Head of caudate nucleus (tissue), 42 donors: ENCODE measurements at places on chromosomes 3 and 15.

- DNase-seq = no peak
Observed at GRCh38 chr15:95989392-95989791, 341.1 kb upstream of the NR2F2 start.

DNA sequence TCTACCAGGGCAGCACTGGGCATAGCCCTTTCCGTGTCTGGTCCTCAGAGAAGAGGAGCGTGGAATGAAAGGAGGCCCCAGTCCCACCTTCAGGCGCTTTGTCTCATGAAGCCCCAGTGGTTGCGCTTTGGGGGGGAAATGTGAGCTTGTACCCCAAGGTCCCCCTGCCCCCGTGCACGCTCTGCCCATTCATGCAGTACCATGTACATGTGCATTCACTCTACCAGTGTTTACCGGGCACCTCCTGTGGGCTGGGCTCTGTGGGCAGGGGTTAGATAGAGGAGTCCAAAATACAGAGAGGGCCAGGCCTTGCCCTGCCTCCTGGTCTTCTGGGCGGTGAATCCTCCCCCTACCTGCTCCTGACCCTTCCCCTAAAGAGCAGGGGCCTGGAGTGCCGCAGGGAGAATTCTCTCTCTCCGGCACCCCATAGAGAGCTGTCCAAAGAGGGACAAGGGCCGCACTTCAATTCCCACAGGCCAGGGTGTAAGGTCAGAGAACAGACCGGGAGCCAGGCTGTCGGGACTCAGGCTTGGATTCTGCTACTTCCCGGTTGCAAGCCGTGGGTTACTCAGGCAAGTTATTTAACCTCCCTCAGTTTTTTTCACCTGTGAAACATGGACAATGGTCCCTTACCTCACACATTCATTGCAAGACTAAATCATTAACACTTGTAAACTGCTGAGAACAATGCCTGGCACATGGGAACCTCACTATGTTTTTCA lies 153.4 kb downstream of the MEGF11 start:
- no peak for DNase-seq

GRCh38 chr3:188962253-188963247 lies 209.2 kb upstream of the TPRG1 start:
- no peak for DNase-seq

- no peak for DNase-seq
Observed at GRCh38 chr3:149101641-149102040, 15.3 kb upstream of the HLTF start.

DNA sequence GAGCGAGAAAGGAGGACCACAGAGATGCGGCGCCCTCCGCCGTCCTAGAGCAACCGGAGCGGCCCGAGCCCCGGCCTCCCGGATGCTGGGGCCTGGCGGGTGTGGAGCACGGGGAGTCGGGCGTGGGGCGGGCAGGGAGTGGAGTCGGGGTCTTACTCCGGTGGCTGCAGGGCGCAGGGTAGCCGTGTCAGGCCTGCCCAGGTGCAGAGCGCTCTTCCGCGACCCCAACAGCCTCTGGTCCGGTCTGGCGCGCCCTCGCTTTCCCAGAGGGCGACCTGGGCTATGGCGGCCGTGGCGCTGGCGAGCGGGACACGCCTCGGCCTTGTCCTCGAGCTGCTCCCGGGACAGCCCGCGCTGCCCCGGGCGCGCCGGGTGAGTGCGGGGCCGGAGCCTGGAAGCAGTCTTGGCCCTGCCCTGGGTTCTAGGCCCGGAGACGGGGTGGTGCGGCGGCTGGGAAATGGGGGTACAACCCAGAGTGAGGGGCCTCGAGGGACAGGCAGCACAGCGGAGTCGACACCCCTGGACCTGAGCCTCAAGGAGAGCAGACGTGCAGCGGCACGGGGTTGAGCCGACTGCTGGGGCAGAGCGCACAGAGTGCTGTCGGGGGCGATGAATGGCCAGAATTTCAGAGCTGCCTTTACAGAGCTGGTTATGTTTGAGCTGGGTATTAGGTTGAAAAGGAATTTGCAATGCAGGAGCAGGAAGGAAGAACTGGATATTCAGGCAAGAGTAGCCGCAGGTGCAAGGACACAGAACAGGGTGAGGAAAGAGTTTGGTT lies at the start of gene ZNF662:
Gene ZNF662, plus strand, starts transcription at position 73 of the 778 bp plus-strand sequence. CDS start 1,973 bp downstream, outside the sequence.
- peak; percentile 40 for DNase-seq

DNA sequence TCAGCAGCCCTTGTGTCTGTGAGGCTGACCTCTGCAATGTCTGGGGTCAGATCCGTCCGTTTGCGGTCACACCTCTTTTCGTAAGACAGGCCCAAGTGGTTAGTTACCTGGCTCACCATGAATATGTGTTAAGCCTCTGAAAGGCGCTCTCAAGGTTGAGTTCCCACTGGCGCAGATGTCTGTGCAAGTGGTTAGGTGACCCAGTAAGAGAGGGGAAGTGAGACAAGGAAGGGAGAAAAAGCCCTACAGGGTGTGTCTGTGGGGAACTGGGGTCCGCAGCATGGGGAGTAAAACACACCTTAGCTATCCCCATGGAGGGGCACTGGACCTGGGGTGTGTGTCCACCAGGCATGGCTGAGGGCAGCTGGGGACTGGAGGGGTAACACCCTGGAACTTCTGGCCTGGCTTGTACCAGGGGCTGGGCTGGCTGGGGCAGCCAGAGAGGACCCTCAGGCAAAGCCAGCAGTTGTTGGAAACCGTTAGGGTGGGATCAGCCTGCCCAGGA lies 391.6 kb upstream of the PROK2 start:
- no peak for DNase-seq

- no peak for DNase-seq
Observed at GRCh38 chr3:102223132-102223531, 211.7 kb upstream of the ZPLD1 start.

DNA sequence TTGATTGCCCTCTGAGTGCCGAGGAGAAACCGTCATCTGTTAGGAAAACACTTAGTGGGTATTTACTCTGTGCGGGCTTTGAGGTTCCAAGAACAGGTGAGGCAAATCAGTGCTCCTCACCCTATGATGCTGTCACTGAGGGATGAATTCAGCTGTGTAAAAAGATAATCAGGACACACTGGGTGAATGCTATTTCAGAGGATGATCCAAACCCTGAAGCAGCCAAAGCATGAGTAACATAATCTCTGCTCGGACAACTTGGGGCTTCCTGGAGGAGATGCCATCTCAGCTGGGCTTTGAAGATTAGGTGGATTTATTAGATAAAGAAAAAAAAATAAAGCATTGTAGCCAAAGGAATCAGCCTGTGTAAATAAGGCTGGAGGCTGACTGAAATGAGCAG lies 10.5 kb upstream of the GADL1 start:
- DNase-seq = no peak

GRCh38 chr3:189727898-189728297 lies 96.7 kb downstream of the TP63 start:
- no peak for DNase-seq

DNA sequence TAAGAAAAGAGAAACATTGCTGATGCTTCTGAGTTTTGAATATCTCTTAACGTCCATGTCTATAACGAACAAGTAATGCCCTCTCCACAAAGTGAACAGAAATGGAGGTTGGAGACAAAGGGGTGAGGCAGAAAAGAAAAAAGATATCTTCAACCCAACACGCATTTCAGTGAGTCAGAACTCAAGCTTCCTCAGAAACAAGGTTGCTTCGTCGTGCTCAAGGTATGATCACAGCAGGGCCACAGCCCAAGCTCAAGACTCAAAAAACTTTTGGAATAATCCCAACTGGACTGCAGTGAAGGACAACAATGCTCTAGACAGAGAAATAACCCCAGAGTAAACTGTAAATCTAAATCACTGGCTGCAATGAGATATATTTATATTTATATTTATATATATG lies 18.9 kb downstream of the WNT5A start:
- no peak for DNase-seq

DNA sequence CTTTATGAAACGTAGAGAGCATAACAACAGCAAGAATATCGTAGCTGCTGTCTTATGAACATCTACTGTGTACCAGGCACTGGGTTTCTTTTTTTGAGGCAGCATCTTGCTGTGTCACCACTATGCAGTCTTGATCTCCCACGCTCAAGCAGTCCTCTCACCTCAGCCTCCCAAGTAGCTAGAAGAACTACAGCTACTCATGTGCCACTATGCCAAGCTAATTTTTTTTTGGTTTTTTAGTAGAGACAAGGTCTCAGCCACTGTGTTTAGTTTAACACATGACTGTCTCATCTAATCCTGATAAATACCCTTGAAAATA lies 129.9 kb downstream of the VGLL4 start:
- no peak for DNase-seq

GRCh38 chr15:58666957-58667356 lies 82.5 kb downstream of the ADAM10 start:
- DNase-seq = no peak

DNA sequence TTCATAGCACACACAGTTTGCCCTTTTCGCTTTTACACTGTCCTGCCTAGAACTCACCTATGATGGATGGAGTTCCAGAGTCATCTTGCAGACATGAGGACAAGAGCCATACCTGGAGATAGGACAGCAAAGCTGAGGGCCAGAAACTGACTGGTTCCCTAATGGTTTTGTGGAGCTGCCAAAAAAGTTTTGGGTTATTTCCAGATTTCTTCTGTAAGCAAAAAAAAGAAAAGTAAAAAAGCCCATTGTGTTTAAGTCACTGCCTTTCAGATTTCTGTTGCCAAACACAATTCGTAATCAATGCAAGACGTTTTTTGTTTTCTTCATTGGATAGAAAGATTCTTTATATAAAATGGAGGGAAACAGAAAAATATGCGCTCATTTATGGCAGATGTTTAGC lies 42.4 kb upstream of the KY start:
- no peak for DNase-seq

DNA sequence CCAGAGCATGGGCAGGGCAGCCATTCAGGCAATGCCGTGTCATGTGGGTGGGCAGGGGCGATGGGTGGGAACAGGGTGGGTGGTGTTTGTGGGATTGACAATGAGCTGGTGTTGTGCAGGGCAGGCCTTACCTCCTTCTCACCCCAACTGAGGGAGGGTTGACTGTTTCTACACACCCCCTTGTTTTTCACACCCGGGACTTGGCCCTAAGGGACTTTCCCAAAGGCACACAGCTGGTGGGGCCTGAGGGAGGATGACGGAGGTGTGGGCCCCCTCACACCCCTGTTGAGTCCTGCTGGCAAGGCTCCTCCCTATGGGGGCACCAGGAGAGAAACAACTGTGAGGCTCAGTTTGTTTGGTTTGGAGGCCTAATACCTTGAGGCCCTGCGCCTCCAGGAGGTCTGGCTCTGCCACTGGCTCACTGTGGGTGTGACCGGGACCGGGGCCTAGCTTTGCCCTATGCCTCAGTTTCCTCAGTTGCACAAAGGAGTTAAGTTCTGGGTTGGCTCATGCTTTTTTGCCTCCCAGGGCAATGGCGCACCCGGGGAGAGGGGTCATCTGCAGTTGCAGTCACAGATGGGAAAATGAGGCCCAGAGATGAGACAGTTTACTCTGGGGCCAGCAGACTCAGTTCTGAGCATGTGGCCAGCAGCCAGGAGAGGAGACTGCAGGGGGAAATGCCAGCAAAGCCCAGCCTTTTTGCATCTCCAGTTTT lies 5.1 kb upstream of the DNAH1 start:
- no peak for DNase-seq

- DNase-seq = no peak
Observed at GRCh38 chr15:84973492-84974460, 7.9 kb upstream of the PDE8A start.

- DNase-seq = no peak
Observed at GRCh38 chr15:40313531-40314398, 6.0 kb upstream of the PLCB2 start.

DNA sequence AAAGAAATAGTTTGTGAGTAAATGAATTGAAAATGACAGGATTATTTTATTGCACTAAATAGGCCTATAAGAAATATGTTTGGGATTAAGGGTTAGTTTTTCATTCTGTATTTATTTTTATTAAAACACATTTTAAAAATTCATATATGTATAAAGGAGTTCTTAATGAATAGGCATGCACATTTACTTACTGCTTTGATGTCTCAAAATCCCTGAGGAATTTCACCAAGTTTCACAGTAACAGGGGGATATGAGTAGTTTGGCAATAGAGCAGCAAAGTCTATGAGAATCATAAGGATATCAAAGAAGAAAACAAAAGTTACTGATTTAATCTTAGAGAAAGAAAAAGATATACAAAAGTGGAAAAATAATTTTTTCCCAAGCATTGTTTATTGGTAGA lies 411.7 kb downstream of the NAALADL2 start:
- DNase-seq = no peak

DNA sequence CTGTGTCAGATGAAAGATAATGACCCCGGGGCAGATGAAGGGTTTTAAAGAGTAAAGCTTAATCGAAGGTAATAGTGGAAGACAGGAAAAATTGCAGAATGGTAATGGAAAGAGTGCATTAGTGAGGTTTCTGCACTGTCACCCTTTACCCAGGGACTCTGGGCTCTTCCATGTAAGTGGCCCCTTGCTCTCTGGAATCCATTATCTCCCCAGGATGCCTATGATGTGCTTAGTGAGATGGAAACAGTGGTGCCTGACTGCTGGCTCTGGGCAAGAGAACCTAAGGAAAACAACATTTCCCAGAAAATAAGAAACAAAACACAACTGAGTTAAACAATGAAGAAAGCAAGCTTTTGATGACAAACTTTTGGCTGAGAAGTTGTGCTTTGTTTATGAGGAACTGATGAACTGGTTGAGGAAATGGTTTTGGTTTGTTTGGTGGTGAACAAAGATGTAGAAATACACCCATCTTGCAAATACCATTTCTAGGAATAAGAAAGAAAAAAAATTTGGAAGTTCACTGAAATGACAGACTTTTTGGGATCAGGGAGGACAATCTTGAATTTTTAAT lies 119.9 kb upstream of the RASGRP1 start:
- DNase-seq = no peak

GRCh38 chr3:162569314-162569713 lies 1072.7 kb downstream of the OTOL1 start:
- no peak for DNase-seq

- no peak for DNase-seq
Observed at GRCh38 chr3:169133178-169134161, 530.0 kb downstream of the MECOM start.

DNA sequence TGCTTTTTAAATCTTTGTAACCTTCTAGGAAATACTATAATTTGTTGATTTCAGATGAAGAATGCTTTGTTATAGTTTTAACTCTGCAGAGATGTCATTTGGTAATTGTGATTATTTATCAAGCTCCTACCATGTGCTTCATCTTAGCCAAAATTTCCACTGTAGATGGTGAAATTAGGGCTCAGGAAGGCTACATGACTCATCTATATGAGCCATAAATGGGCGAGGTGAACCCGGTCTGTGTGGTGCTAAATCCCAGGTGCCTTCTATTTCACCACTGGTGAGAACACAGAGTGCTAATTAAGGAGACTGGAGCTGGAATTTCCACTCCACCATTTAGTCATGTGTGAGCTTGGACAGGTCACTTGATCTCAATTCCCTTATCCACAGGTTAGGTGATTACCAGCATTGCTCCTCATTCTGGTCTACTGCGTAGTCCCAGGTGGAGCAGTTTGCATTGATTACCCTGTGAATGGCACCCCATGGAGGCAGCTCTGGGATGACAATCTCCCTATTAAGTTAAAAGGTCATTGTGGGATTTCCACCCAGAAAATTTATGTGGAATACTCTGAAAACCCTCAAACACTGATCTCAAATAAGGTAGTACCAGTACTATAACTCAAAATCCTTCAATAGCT lies 2.8 kb upstream of the CCR3 start:
- DNase-seq = no peak
